ENCODE measurements at places on chromosomes 1 and 21. TPM values are rescaled to one million over a fixed set of nuclear protein-coding genes. Genes with fewer than 3 reads are reported as not detected.
A peak's percentile ranks its signal among the peaks of the same experiment; 100 is the strongest.

Gene GJA4
- 22.3 TPM for total RNA-seq

Gene PHACTR4
- total RNA-seq: 80.8 TPM

GRCh38 chr1:243499248-243499647 is 243.4 kb downstream of the SDCCAG8 start:
- DNase-seq: no peak
- H3K36me3 ChIP-seq: peaks cover 20% of the 10 kb centered on the region
- no peak overlapping the region for H3K27ac ChIP-seq
- peaks cover 27% of the 10 kb centered on the region for H3K4me1 ChIP-seq
- H3K27me3 ChIP-seq: no peaks in the 10 kb centered on the region
- H3K4me3 ChIP-seq: no peak overlapping the region

GRCh38 chr1:227725046-227725445 is 10.1 kb downstream of the JMJD4 start:
- H3K36me3 ChIP-seq: peaks cover 22% of the 10 kb centered on the region
- H3K27ac ChIP-seq: no peak overlapping the region
- peak overlapping the region; percentile 25 for H3K4me3 ChIP-seq
- DNase-seq: no peak
- peaks cover 31% of the 10 kb centered on the region for H3K27me3 ChIP-seq
- peaks cover 24% of the 10 kb centered on the region for H3K4me1 ChIP-seq

DNA sequence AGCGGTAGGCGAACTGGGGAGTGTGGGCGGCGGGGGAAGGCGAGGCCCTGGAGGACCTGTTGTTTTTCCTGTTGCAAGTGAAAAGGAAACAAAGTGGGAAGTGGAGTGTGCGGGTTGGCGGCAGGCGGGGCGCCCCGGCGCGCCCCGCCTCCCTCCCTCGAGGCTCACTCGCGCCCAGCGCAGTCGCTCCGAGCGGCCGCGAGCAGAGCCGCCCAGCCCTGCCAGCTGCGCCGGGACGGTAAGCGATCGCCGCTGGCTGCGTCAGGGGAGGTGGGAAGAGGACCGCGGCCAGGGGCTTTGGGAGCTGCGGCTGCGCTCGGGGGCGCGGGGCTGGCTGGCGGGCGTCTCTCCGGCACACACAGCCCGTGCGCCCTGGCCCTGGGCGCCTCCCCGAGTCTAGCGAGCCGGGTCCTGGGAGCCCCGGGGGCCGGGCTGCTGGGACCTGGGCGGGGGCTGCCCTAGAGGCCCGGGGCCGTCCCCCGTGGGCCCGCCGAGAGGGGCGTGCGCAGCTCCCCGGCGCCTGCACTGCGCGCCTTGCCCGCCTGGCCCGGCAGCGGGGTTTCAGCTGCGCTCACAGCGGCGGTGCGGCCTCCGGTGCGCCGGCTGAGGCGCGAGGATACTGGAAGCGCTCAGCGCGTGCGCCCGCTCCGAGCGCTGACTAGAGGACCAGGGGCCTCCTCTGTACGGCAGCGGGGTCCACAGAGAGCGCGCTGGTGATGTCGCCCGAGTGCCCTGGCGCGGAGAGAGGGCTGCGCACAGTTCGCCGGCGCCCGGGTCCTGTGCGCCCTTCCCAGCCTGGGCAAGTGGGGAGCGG is at the start of gene PIK3CD:
TSS of gene PIK3CD (plus strand) at position 167 of the 814 bp plus-strand sequence. CDS start 58,725 bp downstream, outside the sequence.
- peak; percentile 45 for DNase-seq
- peak within 1 kb of the TSS; percentile 73 for H3K27ac ChIP-seq
- peak within 1 kb of the TSS; percentile 84 for H3K4me3 ChIP-seq
- H3K36me3 ChIP-seq: no peaks in the 10 kb centered on the region
- peaks cover 64% of the 10 kb centered on the region for H3K27me3 ChIP-seq
- H3K4me1 ChIP-seq: peaks cover 4% of the 10 kb centered on the region

GRCh38 chr1:152165286-152166077 is 6.5 kb upstream of the RPTN start:
- H3K4me3 ChIP-seq: no peak overlapping the region
- no peak for DNase-seq
- H3K36me3 ChIP-seq: peaks cover 4% of the 10 kb centered on the region
- H3K4me1 ChIP-seq: no peaks in the 10 kb centered on the region

Gene PRUNE1
- 22.5 TPM for total RNA-seq

DNA sequence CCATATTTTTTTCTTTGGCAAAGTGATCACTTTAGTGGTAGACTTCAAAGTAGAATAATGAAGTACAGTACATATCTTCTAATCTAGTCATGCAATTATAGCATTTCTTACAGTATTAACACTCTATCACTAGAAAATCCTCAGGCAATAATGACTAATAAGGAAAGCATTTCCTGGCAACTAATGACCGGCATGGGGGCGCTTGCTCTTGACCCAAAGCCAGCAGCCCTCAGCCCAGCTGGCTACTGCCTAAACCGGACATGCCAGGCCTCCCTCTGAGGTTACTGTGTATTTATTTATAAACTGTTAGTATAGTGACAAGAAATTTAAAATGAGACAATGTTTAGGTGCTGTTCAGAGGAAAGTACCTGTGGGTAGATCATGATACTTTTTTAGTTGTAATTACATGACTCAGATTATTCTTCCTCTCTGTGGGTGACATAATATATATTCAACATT is 633.8 kb downstream of the PTPRC start:
- no peak overlapping the region for H3K27ac ChIP-seq
- no peaks in the 10 kb centered on the region for H3K27me3 ChIP-seq
- no peak for DNase-seq
- H3K4me1 ChIP-seq: peaks cover 11% of the 10 kb centered on the region

GRCh38 chr1:217389895-217390294 is 241.0 kb downstream of the GPATCH2 start:
- H3K4me3 ChIP-seq: no peak overlapping the region
- H3K27ac ChIP-seq: no peak overlapping the region
- DNase-seq: no peak
- H3K4me1 ChIP-seq: peaks cover 8% of the 10 kb centered on the region
- H3K36me3 ChIP-seq: peaks cover 2% of the 10 kb centered on the region

Gene LEPR
- total RNA-seq: 2.7 TPM

GRCh38 chr1:8409606-8410005 is 91.7 kb downstream of the SLC45A1 start:
- H3K27me3 ChIP-seq: no peaks in the 10 kb centered on the region
- no peak overlapping the region for H3K27ac ChIP-seq
- peaks cover 10% of the 10 kb centered on the region for H3K36me3 ChIP-seq

DNA sequence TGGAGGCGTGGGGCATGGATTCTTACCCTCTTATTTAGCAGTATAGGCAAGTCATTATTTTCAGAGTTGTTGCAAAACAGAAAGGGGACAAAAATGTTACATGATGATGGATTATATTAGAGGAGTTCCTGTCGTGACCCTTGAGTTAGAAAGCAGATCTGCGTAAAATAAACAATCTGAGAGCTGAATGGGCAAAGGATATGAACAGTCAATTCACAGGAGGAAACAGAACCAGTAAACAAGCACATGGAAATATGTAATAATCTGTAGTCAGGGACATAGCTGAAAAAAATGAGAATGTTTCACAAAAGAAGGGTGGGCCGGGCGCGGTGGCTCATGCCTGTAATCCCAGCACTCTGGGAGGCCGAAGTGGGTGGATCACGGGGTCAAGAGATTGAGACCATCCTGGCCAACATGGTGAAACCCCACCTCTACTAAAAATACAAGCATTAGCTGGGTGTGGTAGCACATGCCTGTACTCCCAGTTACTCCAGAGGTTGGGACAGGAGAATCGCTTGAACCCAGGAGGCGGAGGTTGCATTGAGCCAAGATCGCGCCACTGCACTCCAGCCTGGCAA is 20.9 kb downstream of the RCAN1 start:
- no peak for DNase-seq
- H3K4me1 ChIP-seq: peaks cover 4% of the 10 kb centered on the region
- H3K27ac ChIP-seq: no peak overlapping the region
- no peaks in the 10 kb centered on the region for H3K27me3 ChIP-seq
- H3K36me3 ChIP-seq: no peaks in the 10 kb centered on the region

DNA sequence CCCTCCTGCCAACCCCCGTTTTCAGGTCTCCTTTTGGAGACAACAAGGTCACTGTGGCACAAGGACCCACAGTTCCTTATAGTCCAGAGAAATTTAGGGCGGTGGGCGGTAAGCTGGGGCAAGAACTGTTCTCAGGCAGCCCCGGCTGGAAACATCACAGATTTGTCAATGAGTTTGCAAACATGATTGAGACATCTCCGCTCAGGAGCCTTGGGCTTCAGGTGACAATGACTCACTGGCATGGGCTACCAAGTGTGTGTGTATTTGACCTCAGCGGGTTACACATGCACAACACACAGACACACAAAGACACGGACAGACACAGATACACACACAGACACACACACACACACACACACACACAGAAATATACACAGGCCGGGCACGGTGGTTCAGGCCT is 58.2 kb upstream of the ABCG1 start:
- no peak for DNase-seq
- H3K36me3 ChIP-seq: no peaks in the 10 kb centered on the region
- no peak overlapping the region for H3K27ac ChIP-seq
- H3K27me3 ChIP-seq: no peaks in the 10 kb centered on the region

DNA sequence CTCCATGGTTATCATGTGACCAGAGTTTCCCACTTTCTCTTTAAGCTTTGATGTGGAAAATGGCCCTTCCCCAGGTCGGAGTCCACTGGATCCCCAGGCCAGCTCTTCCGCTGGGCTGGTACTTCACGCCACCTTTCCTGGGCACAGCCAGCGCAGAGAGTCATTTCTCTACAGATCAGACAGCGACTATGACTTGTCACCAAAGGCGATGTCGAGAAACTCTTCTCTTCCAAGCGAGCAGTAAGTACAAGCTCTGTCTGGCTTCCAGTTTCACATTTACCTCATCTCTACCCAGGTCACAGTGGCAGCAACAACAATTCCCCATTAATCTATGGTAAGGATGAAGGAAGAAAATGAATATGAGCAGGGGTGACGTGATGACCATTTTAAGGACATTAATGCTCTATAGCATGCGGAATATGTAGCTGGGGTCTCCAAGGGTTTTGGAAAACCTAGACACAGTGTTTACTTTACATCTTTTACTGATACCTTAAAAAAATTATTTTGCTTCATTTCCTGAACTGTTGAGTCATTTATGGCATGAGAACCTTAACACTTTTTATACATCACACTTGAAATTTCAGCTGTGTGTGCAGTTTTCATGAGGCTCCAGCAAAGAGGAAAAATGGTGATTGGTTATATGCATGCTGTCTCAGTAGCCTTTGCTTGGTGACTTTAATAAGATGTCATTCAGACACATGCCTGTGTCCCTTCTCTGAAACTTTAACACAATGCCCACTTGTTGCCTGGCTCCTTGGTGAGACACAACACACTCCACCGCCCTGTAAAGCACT is 286.3 kb upstream of the SGIP1 start:
- no peaks in the 10 kb centered on the region for H3K27me3 ChIP-seq
- DNase-seq: no peak
- H3K4me1 ChIP-seq: peaks cover 21% of the 10 kb centered on the region
- H3K27ac ChIP-seq: no peak overlapping the region

Gene HES3
- 25.2 TPM for total RNA-seq

Gene CELA2A
- total RNA-seq: not detected

Gene HCN3
- 22.4 TPM for total RNA-seq

DNA sequence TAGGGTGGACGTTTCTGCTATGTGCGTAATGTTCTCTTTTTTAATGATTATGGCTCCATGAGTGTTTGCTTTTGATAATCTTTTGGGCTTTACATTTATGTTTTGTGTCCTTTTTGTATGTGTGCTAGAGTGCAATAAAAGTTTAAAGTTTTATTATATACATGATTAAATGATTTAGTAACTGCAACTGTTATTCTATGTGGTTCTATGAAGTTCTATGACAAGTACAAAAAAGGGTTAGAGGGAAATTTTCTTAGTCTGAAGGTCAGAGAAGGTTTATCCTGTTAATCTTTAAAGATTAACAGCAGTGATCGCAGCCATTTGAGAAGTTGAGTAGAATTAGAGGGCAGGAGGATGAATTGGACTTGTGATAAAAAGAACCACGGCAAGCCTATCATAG is 386.4 kb upstream of the CHRM3 start:
- H3K4me3 ChIP-seq: no peak overlapping the region
- H3K4me1 ChIP-seq: no peaks in the 10 kb centered on the region
- no peak overlapping the region for H3K27ac ChIP-seq
- no peaks in the 10 kb centered on the region for H3K27me3 ChIP-seq
